ENCODE measurements at places on chromosomes 12 and 14.
A peak's percentile ranks its signal among the peaks of the same experiment; 100 is the strongest.

- no peak for DNase-seq
These were observed 28.8 kb upstream of the CEP83 start for GRCh38 chr12:94488463-94488862.

DNA sequence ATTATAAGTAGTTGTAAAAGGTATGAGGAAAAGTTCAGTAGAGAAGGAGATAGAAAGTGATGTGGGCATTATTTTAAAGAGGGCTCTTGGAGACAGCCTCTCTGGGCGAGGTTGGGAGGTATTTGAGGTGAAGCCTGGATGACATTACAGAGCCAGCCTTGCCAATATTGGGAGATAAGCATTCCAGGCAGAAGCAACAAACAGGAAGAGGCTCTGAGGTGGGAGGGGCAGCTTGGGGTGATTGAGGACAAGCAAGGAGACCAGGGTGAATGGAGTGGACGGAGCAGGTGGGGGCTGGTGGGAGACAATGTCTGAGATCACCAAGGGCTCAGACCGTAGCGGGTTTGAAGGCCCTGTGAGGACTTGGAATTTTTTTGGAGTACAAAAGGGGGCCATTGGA is 87.3 kb downstream of the DYRK2 start:
- DNase-seq, result no peak

- no peak for DNase-seq
These were observed 4.6 kb upstream of the OTUB2 start for GRCh38 chr14:94021416-94022157.

DNA sequence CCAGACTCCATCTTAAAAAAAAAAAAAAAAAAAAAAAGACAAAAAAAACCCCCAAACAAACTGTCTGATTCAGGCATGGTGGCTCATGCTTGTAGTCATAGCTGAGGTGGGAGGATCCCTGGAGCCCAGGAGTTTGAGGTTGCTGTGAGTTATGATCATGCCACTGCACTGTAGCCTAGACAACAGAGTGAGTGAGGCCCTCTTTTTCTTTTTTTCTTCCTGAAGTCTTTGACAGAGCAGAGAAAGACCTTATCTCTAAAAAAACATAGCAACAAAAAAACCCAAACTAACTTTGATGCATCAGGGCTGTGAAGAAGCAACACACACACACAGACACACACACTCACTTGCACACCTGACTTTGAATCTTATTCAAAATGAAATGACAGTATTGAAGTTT is 7.7 kb upstream of the AMN1 start:
- DNase-seq, result peak; percentile 82

DNA sequence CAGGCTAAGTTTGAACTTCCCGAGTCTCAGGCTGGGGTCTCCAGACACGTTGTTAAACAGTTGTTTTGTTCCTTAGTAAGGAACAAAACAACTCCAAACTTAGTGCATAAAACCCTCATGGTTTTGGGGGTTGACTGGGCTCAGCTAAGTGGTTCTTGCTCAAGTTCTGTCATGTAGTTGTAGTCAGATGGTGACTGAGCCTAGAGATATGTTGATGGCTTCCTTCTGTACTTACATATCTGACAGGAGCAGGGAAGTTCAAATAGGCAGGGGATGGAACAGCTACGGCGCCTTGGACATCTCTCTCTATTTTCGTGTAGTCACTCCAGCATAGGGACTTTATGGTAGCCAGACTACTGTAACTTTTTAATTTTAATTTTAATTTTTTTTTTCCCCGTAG is 45.7 kb downstream of the SPATS2 start:
- no peak for DNase-seq

GRCh38 chr14:74502236-74503019 is 8.9 kb downstream of the ISCA2 start:
- DNase-seq, result peak; percentile 8

DNA sequence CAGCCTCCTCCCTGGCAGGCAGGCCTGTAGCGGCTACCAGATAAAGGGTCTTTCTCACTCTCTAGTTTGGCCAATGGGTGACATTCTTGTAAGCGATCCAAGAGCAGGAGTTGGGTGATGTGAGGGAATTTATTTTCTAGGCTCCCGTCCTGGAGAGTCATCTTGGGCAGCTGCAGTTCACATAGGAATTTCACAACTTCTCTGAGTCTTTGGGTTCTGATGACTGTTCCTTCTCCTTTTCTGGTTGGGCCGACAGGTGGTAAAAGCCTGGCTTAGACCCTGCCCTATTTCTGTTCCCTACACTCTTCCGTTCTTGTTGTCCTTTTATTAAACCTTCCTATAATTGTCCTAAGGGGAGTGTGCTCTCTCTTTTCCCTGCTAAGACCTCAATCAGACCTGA is 42.6 kb upstream of the POC1B start:
- no peak for DNase-seq

DNA sequence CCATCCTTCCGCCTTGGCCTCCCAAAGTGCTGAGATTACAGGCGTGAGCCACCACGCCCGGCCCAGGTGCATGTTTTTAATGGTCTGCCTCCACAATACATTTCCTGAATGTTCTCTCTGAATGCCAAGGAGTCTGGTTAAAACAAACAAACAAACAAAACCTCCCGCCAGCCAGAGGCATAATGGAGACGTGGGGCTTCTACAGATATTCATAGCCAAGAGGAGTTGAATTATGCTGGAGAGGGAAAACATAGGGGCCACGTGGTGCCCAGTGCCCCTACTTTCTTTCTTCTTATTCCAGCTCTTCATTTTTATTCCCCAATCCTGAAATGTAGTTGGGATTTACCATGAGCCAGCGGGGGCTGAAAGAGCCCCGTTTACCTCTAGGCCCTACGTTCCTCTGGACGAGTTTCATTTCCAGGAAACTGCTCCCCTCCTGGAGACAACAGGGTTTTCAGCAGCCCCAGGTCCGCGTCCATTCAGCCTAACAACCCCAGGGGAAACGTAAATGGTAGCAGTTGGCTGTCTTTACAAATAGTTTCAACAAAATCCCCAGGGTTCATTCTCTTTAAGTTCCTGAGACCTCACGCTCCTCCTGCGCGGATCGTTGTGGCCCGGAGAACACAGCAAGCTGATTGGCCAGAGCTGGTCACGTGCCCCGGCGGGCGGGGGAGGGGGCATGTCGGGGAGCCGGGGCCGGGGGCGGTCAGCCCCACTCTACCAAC is 108.5 kb upstream of the ESRRB start:
- DNase-seq, result no peak

GRCh38 chr12:131203666-131204415 is 250.1 kb downstream of the ADGRD1 start:
- no peak for DNase-seq

GRCh38 chr12:52975204-52975603 is 26.3 kb downstream of the KRT18 start:
- DNase-seq, result no peak

DNA sequence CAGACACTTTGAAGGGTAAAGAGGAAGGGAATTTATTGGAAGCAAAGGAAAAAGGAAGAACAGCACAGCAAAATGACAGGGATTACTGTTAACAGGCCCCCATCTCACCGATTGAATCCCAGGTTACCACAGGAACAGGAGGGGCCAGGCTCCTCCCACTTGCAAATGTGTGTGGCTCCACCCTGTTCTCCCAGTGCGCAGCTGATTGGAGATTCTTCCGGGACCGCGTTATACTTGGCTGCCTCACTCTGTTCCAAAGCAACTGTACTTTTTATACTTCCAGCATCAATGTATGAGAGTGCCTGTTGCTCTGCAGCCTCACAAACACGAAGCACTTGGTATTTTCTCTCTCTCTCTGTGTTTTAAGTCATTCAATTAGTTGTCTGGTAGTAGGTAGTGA is 273.6 kb upstream of the MDGA2 start:
- no peak for DNase-seq

GRCh38 chr14:74507085-74507484 is 13.5 kb downstream of the ISCA2 start:
- DNase-seq, result no peak

DNA sequence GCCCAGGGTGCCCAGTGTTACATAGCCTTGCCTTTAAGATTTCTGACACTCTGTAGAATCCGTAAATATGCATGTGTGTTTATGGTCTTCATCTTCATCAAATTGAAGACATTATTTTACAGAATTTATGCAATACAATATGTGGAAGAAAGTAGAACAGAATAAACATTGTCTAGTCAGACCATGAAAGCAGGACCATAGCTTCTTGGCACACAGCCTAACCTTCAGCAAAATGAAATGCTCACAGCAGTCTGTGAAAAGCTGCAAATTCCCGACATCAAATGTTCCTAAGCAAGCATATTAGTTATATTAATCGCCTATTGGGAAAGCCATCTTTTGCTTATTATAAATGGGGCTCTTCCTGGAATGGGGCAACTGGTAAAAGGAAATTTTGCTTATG is 111.3 kb upstream of the GARIN2 start:
- no peak for DNase-seq

DNA sequence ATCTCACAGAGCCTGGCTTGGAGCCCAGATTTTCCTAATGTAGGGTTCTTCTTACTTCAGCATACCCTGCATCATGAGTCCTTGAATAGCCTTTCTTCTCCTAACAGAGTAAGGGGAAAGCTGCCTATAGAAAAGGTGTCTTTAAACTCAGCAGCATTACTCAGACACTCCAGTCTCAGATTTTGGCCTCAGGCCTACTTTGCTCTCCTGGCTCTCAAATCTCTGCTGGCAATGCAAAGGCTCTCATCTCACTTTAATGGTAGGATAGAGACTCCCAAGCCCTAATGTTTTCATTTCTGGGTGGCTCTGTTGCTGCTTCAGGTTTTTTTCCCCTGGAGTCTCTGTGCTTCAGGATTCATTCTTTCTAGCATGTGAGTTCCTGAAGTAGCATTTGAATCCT is 9.1 kb upstream of the NKX2-8 start:
- no peak for DNase-seq

- peak; percentile 7 for DNase-seq
These were observed 62.7 kb upstream of the HECTD1 start for GRCh38 chr14:31270196-31270772.

GRCh38 chr14:53218161-53218560 is 65.0 kb upstream of the DDHD1 start:
- no peak for DNase-seq

GRCh38 chr12:9864913-9865675 is 4.1 kb downstream of the CLEC2B start:
- peak; percentile 11 for DNase-seq

- DNase-seq, result peak; percentile 24
These were observed 98.9 kb upstream of the PLEKHG7 start for GRCh38 chr12:92603741-92604432.

- DNase-seq, result no peak
These were observed 58.5 kb downstream of the TMTC2 start for GRCh38 chr12:82745063-82745674.

DNA sequence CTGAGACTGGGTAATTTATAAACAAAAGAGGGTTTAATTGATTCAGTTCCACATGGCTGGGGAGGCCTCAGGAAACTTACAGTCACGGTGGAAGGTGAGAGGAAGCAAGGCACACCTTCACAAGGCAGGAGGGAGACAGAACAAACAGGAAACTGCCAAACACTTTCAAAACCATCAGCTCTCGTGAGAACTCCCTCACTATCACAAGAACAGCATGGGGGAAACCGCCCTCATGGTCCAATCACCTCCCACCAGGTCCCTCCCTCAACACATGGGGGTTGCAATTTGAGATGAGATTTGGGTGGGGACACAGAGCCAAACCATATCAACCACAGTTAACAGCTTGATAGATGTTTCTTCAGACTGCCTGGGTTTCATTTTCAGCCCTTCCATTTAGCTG is 6.2 kb upstream of the GNPNAT1 start:
- DNase-seq, result no peak

GRCh38 chr14:60346706-60347105 is 97.7 kb downstream of the PPM1A start:
- no peak for DNase-seq

DNA sequence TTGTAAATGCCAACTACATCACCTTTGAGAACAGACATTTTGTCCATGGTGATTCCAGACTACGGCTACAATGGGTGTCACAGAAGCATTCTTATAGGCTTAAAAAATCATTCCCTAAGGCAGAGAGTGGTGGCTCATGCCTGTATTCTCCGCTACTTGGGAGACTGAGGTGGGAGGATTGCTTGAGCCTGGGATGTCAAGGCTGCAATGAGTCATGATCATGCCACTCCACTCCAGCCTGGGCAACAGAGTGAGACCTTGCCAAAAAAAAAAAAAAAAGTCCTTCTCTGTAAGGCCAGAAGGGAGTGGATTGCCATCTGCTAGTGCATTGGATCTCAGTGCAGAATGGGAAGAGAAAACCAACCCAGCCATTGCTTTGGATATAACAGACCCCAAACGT is 522.5 kb downstream of the VRK1 start:
- DNase-seq, result no peak

DNA sequence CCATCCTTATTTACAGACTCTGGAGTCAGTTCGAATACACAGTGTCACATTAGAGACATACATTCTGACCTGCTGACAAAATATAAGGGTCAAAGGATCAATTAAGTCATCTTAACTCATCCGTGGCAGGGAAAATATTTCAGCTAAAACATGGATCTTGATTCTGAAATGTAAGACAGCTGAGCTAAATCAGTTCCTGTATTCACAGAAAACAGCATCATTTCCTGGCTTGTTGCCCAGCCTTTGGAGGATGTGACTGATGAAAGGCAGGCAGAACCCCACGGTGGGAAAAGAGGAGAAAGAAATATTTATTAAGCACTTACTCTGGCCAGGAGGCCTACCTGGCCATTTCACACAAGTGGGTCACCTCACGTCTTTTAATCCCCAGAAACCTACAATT is 101.9 kb downstream of the GAS2L3 start:
- no peak for DNase-seq

GRCh38 chr14:64040044-64040443 is 187.2 kb downstream of the SYNE2 start:
- DNase-seq, result no peak

DNA sequence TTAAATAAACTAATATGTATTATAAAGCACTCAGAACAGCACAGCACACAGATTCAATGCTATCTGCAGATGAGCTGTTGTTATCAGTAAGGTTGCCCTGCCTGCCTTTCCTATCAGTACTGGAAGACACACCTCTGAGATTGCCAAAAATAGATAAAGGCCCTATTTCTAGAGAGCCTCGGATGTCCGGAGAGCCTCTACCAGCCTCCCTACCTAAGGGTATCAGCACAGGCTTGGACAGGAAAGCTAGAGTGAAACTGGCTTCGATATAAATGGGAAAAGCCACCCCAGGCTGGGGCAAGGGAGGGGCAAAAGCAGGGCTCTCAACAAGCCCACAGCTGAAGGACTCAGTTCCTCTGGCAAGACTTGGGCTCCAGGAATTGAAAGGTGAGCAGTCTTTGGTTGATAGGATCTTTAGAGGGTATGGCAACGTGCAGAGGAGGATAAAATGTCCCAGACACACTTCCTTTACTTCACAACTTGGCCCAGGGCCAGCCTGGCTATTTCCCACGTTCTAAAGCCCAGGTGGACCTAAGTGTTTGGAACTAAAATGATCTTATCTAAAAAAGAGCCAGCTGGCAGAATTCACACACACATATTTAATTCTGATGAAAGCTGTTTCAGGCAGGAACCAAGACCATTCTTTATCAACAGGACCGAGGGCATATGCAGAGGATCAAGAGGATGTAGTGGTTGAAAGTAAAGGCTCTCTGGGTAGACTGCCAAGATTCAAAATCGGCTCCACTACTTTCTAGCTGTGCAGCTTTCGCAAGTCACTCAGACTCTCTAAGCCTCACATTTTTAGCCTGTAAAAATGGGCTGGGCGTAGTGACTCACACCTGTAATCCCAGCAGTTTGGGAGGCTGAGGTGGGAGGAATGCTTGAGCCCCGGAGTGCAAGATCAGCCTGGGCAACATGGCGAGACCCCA is 37.8 kb upstream of the ITPR2 start:
- no peak for DNase-seq

- no peak for DNase-seq
These were observed 348.8 kb downstream of the KCNH5 start for GRCh38 chr14:62696331-62696924.

All from CD4-positive, alpha-beta T cell treated with Interleukin-6 for 4 hours (primary cell).